ENCODE measurements at places on chromosomes 6 and 20.

DNA sequence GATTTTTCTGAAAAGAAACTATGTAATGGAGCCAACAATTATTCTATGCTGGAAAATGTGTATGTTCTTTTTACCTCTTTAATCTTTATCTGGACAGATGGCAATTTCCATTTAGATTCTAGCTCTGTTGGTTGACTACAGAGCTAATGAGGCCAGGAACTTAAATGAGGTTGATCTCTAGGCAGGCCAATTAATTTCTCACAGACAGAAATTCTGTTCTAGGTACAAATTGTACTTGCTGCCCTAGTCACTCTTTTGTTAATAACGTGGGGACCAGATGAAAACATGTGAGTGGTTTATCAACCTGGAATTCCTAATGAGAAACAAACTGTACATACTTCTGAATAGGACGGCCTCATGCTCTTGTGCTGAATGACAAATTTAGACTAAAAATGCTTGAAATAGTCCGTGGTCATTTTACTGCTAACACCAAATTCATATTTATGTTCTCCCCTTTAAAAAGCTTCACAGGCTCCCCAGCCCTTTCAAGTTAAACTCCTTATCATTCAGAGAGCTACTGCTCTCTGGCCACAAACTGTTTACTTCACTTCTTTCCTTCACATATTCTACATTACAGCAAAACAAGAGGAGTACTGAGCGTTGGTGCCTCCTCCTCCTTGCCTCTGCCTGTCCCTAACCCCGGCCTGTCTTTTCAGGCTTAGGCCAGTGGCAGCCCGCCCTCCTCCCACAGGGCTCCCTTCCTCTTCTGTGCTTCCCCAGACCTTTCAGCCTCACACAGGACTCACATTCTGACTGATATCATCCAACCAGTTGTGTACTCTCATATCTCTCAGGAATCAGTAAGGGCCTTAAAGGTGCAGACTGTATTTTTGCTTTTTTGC, 41.4 kb downstream of the DTNBP1 start:
- no peak for DNase-seq

- no peak for DNase-seq
These were observed 808 bp downstream of the ULBP1 start for GRCh38 chr6:149964308-149965193.

DNA sequence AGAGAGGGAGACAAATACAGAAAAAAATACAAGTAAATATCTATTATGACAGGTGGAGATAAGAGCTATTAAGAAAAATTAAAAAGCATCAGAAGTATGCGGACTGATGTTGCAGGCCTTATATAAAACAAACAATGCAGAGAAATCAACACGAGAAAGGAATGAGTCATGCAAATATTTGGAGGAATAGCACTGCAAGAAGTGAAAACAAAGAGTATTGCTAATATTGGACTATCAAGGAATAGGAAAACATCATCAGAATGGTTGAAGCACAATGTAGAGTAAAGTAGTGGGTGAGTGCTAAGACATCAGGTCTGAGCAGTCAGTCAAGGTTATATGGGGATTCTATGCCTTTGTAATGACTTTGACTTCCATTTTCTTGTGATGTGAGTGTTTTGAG, 657.5 kb upstream of the GJE1 start:
- no peak for DNase-seq

- no peak for DNase-seq
These were observed 433.7 kb upstream of the CHD6 start for GRCh38 chr20:42051921-42052320.

DNA sequence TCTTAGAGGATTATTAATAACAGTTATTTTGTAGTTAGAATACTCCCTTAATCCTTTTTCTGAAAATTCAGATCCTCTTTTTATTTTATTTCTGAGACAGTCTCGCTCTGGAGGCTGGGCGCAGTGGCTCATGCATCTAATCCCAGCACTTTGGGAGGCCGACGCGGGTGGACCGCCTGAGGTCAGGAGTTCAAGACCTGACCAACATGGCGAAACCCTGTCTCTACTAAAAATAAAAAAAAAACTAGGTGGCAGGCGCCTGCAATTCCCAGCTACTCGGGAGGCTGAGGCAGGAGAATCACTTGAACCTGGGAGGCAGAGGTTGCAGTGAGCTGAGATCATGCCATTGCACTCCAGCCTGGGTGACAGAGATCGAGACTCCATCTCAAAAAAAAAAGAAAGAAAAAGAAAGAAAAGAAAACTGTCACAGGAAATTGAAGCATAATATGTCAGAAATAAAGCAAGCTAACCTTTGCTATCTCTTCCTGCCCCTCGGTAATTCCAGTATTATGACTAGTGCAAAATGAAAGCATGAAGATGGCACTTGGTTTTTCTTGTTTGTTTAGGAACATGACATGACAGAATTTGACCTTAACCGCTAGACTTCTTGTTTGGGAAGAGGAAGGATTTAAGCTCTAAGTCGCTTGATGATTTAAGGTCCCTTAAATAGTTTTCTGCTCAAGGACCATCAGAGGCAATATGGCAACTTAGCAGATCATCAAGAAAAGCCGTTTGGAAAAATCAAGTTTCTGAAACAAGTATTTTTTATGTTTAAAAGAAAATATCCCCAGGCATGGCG, 1.8 kb upstream of the RBM39 start:
- DNase-seq = no peak

- no peak for DNase-seq
These were observed 95.8 kb upstream of the FOXA2 start for GRCh38 chr20:22680031-22680740.

DNA sequence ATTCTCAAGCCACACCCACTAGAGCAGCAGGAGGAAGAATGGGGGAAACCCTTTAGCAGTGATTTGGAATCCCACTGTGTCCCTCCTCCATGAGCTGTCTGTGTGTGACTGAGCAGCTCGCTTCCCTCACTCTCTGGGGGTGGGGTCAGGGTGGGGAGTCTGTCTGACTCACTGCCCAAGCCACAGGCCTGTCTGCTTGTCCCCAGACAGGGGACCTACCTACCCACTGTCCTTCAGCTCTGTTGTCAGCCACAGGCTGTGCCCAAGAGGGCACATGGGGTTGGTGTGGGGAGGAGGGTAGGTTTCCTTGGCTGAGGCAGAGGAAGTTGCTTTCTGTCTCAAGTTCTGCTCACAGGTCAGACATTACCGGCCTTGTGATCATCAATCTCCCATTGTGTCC, 127.0 kb downstream of the MAFB start:
- DNase-seq = no peak

DNA sequence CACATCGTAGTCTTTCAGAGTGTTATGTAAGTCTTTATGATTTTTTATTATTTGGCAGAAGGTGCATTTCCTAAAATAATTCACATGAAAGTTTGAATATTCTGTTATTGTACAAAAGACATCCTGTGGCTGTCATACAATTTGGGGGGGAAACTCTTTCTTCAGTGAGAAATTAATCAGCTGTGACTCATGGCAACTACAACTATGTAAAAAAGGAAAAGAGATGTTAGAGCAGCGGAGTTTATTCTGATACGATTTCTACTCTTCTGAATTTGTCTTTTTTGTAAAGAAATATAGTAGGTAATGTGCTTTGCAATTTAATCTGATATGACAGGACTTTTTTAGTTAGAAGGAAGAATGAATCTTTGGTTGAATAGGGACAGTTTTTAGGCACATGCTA, 14.2 kb downstream of the COL19A1 start:
- DNase-seq = no peak

- no peak for DNase-seq
These were observed 135.2 kb downstream of the DLL1 start for GRCh38 chr6:170155464-170156196.

- DNase-seq = no peak
These were observed 120.9 kb downstream of the TIAM2 start for GRCh38 chr6:155115893-155116570.

GRCh38 chr6:39980839-39981580, 46.7 kb upstream of the MOCS1 start:
- DNase-seq = no peak

- DNase-seq = no peak
These were observed 4.4 kb upstream of the FILIP1 start for GRCh38 chr6:75497994-75498393.

DNA sequence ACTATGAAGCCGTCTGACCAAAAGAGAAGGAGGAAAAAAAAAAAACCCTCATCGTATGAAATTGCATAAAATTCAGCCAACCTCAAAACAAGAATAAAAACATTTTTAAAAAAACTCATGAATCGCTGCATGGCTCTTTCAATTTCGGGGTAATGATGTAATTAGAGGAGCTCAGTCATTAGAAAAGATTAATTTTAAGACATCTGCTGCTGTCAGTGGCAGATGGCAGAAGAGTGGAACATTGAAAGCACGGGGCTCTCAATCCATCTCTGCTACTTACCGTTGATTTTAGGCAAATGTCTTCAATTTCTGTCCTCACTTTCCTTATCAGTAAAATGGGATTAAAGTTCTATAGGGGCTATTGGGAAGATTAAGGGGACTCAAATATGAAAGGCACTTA, 79.1 kb downstream of the EYA2 start:
- DNase-seq = no peak

GRCh38 chr20:53917145-53918019, 153.0 kb downstream of the BCAS1 start:
- no peak for DNase-seq

GRCh38 chr6:142671791-142672190, 273.2 kb downstream of the HIVEP2 start:
- no peak for DNase-seq

DNA sequence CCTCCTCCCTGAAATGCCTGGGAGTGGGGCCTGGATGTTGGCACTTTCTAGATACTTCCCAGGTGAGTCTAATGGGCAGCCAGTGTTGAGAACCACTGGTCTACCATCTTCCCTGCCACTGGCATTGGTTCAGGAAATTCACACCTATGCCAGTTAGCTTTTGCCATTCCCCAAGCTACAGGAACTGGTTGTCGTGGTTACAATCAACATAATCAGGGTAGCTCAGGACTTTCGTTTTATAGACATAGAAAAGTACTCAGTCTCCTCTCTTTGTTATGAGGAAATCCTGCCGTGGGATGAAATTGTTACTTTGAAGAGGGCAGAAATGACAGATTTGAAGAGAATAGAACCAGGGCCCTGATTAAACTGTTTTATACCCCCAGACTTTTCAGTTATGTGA, 127.9 kb upstream of the FOXO3 start:
- no peak for DNase-seq

DNA sequence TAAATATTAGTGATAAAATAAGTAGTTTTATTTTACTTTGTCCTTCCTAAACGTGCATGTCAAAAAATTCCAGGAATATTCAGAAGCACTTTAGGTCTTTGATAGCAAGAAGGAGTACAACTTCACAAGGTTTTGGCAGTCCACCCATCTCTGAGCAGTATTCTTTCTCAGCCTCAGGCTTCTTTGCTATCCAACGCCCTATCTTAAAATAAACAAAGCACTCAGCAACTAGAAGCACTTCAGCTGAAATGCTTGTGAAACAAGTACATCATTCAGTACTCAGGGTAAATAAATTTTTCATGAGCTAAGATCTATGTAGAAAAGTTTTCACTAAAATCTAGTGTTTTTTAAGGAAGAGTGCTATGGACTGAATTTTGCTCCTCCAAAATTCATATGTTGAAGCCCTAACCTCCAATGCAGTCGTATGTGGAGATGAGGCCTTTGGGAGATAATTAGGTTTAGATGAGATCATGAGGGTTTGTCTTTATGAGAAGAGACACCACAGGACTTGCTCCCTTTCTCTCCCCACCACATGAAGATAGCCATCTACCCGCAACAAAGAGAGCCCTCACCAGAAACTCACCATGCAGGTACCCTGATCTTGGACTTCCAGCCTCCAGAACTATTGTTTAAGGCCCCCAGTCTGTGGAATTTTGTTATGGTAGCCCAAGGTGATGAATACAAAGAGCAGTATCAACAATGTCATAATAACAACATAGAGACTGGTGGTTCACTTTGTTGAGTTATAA, 539.1 kb downstream of the TFAP2A start:
- DNase-seq = no peak

DNA sequence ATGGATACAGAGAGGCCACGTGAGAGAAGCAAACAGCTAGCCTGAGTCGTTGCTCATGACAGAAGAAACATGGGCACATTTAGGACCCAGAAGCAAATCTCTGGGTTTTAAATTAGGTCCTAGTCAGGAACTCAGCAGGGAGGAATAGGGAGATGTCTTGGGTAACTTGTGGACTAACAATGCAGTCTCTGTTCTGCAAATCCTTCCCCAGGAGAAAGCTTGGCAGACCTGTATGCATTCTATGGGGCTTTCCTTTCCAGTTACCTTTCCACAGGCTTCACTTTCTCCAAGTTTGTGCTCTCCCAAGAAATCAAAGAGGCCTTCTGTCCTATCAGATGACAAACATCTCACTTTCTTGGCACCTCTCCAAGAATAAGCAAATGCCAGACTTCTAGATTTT, 47.2 kb upstream of the PLCB4 start:
- DNase-seq = no peak

DNA sequence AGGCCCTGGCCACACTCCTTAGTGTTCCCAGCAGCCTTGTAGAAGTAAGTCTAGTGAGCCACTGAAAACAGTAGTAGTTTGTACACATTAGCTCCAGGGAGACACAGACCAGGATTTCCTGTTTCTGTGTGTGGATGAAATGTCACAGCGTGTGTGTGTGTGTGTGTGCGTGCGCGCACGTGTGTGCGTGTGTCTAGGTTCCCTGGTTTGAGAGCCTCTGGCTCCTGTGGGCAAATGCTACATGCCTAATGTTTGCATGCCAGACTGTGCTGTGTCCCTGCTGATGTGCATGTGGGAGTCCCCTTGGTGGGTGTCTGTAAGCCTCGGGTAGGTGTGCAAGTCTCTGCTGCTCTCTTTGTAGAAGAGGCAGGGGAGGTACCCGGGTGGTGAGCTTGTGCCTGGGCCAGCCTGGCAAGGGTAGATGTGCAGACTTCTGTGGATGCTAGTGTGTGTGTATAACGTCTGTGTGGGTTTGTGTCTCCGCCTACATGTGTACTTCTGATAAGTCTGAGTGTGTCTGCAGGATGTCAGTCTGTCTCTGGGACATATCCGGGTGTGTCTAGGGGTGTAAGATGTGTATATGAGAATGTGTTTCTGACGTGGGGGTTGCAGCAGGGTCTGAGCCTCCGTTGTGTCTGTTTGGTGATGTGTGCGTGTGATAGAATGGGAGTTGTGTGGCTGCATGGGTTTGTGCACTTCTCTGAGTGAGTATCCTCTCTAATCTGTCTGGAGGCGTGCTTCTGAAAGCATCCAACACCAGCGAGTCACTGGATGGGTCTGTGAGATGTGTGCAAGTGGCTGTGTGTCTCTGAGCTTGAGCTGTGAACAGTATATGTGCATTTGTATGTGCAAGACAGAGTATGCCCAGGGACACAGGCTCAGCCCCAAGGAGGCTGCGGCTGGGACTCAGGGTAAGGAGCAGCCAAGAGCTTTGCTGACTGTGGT, 19.0 kb upstream of the TLDC2 start:
- DNase-seq = no peak

DNA sequence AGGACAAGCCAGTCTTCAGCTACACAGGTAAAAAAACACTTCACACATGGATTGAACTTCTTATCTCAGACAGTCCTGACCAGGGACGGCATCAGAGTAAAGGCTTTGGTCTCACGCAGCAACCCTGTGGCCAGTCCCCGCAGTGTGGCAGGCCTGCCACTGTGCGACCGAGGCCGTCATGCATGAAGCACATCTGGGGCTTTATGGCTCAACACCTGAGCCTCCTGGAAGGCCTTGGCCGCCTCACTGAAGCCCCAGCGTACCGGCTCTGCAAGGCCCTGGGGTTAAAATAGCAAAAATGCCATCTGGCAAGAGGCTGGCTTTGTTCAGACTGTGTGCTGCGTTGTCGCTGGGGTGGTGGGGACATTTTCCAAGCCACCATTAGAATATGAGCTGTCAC, 32.8 kb downstream of the TBC1D7 start:
- no peak for DNase-seq

GRCh38 chr6:119079283-119079809, 882 bp upstream of the FAM184A start:
- DNase-seq = no peak

- no peak for DNase-seq
These were observed 344.7 kb downstream of the CDH26 start for GRCh38 chr20:60302875-60303274.
